ENCODE measurements at places on chromosomes 11 and 22.

DNA sequence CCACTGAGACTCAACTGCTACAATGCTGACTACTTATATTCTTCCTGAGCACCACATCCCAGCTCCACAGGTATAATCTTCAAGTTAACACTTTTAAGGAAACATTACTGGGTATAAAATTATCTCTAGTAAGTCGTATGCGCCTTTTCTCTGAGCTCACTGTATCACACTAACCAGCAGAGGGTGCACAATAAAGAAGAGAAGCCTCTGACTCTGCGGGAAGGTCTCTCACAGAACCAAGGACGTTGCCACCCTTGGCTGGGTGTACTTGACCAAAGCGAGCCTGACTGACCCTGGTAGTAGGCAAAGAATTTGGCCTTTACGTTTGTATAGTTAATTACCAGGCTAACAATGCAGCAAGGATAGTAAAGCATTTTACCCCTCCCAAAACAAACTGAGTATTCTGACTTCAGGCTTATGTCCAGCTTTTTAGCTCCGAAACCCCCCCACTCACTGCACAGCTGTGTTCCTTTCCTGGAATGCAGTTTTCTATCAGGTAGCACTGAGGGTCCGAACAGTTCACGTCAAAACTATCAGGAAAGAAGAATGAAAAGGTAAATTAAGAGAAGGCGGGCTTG lies at the start of gene BTBD18:
TSS of gene BTBD18 (minus strand) at position 144 of the 578 bp plus-strand sequence. CDS start 631 bp downstream, outside the sequence.
- DNase-seq, result no peak

GRCh38 chr11:62850911-62851806 lies 11.8 kb upstream of the WDR74 start:
- no peak for DNase-seq

- DNase-seq, result no peak
These were observed 324.8 kb downstream of the MN1 start for GRCh38 chr22:27476729-27477128.

- no peak for DNase-seq
These were observed 79.1 kb downstream of the MSANTD4 start for GRCh38 chr11:105942921-105943320.

DNA sequence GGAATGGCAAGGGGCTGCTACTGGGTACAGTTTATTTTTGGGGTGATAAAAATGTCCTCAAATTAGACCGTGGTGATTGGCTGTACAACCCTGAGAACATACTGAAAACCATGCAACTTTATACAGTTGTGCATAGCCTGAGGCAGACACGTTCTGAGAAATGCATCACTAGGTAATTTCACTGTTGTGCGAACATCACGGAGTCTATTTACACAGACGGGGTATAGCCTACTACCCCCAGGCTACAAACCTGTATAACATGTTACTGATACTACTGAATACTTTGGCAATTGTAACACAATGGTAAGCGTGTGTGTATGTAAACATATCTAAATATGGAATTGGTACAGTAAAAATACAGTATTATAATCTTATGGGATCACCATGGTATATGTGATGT lies 23.6 kb downstream of the NARS2 start:
- no peak for DNase-seq

DNA sequence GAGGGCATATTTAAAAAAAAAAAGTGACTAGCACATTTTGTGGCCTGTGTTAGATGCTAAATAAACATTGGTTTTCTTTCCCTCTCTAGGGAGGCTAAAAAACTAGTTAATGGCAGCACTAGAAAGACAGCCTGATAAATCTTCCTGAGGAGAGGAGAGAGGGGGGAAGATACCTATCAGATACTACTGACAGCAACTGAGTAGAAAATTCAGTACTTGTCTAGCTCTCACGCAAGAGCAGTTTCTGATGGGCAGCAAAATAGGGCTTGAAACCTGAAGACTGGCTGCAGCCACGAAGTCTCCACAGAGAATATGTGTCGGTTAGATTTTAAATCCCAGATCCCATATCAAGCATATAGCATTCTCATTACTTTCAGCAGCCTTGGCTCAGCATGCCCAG lies 388.2 kb downstream of the KCNA4 start:
- DNase-seq, result no peak
